GM23338 (cell line): ENCODE measurements at places on chromosomes 2 and 18. TPM values are rescaled to one million over a fixed set of nuclear protein-coding genes. Genes with fewer than 3 reads are reported as not detected.

Gene DPP10
- polyA plus RNA-seq = 2.8 and 3.6 TPM in 2 replicates

Gene SPP2
- not detected in 2 replicates for polyA plus RNA-seq

Gene VWA3B
- polyA plus RNA-seq = not detected in 2 replicates

Gene MERTK
- polyA plus RNA-seq = 2.4 and 3.0 TPM in 2 replicates

Gene CROCC2
- polyA plus RNA-seq = not detected in 2 replicates

Gene SIX2
- polyA plus RNA-seq = 1.1 and 1.3 TPM in 2 replicates

Gene DSC3
- polyA plus RNA-seq = 0.52 and 0.68 TPM in 2 replicates

Gene SCYGR4
- not detected in 2 replicates for polyA plus RNA-seq

Gene ATIC
- polyA plus RNA-seq = 182 and 185 TPM in 2 replicates

Gene NT5DC4
- not detected in 2 replicates for polyA plus RNA-seq

Gene ZNF236
- 6.4 and 8.9 TPM in 2 replicates for polyA plus RNA-seq

Gene TEX44
- polyA plus RNA-seq = not detected in 2 replicates
